ENCODE measurements at places on chromosomes 13 and 19. TPM values are rescaled to one million over a fixed set of nuclear protein-coding genes. Genes with fewer than 3 reads are reported as not detected.
A peak's percentile ranks its signal among the peaks of the same experiment; 100 is the strongest.

OLFM4 gene
- total RNA-seq: not detected

CPAMD8 gene
- 5.1 TPM for total RNA-seq

CEBPG gene
- total RNA-seq: 23.4 TPM

GRCh38 chr19:18069383-18069782 lies 17.4 kb downstream of the IL12RB1 start:
- DNase-seq: no peak

DNA sequence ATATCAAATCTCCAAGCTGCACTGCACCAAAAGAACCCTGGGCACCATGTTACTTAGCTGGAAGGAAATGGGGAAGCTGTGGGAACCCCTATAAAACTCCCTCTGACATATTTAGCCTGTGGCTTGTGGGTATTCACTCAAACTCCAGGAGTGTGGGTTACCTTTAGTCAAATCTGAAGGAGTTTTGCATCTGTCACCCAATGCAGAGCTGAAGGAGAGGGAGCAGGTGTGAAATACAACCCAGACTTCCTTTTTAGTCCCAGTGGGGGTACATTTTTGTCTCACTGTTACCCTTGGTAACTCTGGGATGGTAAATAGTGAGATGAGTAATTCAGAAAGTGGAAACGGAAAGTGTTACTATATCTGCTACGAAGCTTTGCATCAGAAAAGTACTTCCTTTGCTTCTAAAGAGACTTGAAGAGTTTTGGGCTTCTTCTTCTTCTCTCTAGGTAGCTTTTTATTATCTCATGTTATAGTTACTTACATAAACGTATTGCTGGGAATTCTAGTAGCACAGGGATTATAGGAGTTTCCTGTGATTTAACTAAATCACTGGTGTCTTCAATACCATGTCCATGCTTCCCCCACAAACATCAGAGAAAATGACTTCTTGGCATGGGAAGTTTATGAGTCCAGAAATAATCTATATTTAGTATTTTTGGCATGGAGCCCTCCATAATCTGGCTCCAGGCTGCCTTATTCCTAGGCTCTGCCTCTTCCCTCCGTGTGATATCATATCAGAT lies 105.9 kb downstream of the AKAP11 start:
- DNase-seq: peak; percentile 95
